ENCODE measurements at places on chromosomes 2 and 18.
A peak's percentile ranks its signal among the peaks of the same experiment; 100 is the strongest.

DNA sequence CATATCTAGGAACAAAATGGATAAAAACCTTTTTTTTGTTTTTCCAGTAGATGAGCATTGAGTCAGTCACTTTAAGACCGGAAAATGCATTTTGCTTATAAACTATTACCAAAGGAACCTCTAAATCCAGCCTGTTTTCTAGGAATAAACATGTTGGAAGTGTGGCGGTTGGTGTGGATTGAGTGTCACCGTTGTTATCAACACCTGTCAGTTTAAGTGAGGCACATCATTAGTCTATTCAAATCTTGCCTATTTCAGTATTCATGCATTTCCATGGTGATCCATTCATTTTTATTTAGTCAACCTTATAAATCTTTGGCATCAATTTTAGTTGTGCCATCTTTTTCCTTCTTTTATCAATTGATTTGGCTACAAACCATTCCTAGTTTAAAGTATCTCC, 3.3 kb downstream of the KLHL29 start:
- DNase-seq: no peak

GRCh38 chr2:47196046-47196445, 40.9 kb upstream of the STPG4 start:
- no peak for DNase-seq

DNA sequence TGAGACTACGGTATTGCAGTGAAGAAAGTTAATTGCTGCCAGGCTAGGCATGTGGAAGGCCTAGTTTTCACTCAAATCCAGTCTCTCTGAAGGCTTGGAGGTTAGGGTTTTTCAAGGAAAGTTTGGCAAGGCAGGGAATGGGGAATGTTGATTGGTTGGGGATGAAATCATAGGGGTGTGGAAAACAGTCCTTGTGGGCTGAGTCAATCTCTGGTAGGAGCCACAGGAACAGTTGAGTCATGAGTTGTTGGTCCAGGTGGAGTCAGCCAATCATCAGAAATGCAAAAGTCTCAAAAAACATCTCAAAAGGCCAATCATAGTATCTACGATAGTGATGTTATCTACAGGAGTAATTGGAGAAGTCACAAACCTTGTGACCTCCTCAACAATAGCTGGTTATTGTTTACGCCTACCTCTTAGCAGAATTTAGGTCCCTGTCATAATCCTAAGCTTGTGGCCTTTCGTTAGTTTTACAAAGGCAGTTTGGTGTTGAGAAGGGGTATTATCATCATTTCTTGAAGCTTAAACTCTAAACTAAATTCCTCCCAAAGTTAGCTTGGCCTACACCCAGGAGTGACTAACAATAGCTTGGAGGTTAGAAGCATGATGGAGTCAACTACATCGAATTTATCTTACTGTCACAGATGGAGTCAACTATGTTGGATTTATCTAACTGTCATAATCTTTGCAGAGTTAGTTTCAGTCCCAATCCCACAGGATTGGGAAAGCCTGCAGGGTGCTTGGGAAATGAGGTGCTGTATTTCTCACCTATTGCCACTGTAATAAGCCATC, 33.7 kb upstream of the APCDD1 start:
- DNase-seq: no peak

GRCh38 chr18:35186291-35187034, 54.4 kb upstream of the ZNF397 start:
- DNase-seq: peak; percentile 33

DNA sequence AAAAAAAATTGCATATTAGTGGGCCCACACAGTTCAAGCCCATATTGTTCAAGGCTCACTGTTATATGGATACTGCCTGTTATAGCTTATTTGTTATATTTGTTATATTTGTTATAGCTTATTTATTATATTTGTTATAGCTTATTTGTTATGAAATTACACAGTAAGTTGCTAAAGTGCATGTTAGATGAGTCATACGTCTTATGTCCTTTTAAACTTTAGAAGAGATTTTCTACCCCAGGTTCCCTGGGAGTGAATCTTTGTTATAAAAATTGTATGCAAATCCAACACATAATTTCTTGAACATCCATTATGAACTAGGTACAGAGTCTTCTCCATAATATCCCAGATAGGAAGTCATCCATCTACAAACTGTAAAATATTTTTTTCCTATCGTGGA, 22.1 kb downstream of the HTR2B start:
- DNase-seq: no peak

DNA sequence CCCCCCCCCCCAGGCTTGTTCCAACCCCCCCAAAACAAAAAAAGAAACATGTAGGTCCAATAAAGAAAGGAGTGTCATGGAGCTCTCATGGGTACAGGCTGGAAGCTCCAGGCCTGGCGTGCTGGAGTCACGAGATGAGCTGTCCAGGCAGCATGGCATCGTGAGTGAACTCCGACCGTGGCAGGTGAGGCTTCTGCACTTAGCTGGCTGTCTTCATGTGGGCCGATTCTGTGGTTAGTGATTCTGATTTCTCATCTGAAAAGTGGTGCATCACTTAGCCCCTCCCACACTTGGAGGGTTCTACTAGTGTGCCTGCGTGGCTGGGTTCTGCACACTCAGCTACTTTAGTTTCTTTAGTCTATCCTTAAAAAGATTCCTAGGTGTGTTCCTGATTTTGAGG, 126.4 kb upstream of the MGAT5 start:
- DNase-seq: no peak

GRCh38 chr2:113160962-113161361, 12.8 kb upstream of the PSD4 start:
- DNase-seq: no peak

DNA sequence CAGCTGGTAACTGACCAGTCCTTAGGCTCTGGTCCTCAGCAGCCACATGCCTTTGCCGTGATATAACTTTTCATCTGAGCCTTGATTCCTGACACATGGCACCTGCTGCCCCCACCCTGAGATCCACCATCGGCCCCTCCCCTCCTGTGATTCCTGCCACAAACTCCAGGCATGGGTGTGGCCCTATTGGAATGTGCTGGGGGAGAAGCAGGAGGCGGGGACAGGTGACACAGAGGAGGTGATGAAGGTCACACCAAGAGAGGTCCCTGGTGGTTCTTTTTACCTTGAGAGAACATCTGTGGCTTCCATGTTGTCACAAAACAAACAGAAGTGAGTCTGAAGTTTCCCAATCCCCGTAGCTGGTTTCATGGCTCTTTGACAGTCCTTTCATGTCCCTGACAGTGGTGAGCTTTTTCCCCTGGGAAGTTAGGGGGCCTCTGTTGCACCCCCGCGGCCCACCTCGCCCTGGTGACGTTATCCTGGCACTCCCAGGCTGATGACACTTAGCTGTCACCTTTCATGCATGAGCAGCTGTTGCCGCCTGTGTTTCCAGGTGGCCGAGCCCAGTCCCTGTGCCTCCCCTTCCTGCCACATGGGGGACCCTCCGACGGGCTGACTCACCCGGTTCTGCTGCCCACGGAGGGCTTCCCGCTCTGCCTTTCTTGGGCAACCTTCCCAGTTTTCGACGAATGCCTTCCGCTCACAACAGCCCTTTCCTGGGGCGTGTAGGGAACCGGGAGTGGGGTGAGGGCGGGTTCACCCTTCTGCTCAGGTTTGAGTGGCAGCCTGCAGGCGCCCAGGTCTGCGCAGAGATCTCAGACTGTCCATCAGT, 66.3 kb upstream of the GLI2 start:
- no peak for DNase-seq

- no peak for DNase-seq
These were observed 235.9 kb downstream of the SUCLG1 start for GRCh38 chr2:84223191-84223590.

DNA sequence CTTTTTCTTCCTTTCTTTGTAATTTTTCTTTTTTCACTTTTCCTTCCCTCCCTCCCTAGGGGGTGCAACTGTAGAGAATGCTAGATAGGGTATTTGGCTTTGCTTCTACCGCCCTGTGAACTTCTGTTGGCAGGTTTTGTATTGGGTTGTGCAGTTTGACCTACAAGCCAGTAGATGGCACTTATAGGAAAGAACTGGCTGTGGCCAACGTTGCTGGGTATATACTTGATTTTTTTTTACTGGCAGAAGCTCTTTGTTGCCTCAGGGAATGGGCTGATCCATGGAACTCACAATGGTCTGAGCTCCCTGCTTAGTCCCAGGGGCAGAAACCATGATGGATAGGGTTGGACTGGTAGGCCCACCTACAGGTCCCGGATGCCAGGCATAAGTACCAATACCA, 1019.5 kb upstream of the LRRTM1 start:
- DNase-seq: no peak

- no peak for DNase-seq
These were observed 13.4 kb downstream of the GPR35 start for GRCh38 chr2:240638512-240639160.

DNA sequence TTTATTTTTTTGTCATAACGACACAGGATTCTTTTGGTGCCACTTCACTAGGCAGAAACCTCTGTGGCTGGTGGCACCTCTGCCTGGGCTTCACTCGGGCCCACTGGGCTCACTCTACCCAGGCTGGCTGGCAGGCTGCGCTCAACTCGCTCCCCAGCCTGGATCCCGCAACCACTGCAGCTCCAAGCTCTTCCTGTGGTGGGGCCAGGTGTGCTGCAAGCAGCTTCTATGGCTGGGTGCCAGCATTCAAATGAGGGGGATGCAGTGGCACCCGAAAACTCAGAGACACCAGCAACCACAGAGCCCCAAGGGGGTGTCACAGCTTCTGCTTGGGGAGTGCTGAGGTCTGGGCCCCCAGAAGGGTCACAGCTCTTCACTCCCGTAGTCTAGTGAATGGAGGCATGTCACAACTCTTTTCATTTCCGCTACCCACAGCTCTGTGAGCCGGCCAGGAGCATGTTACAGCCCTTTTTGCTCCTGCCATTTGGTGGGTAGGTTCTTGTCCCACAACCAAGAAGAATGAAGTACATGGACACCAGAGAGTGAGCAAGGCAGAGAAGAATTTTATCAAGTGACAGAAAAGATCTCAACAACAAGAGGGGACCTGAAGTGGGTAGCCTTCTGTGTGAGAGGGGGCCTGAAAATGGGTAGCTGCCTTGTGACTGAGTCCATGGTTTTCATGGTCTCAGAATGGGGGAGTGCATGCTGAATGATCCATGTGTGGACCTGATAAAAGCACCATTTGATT, 170.1 kb downstream of the UBR3 start:
- no peak for DNase-seq

DNA sequence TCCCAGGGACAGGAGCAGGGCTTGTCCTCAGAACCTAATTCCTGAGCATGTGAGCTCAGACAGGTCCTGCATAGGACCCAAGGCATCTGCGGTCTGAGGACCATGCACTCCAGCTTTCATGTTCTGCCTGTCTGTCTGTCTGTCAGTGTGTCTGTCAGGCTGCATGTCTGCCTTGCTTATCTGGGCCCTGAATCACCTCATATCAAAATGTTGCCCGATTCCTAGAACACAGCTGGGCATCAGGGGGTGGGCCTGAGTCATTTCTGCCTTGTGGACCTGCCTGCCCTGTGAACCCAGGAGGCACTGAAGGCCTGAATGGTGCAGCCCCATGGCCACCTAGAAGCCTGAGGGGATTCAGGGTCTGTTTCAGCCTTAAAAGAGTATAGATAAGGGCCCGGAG, 22.1 kb downstream of the INHBB start:
- DNase-seq: no peak

GRCh38 chr18:9405130-9405529, 70.2 kb upstream of the RALBP1 start:
- DNase-seq: no peak

DNA sequence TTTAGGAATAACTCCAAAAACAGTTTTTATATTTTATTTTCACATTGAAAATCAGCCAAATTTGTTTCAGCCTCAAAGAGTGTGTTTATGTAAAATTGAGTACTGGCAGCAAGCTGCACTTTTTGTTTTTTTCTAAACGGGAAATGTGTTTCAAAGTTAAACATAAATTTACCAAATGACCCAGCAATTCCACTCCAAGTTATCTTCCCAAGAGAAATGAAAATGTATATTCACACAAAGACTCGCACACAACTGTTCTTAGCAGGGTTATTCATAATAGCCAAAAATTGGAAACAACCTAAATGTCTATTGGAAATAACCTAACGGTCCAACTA, 9.3 kb downstream of the ALPK2 start:
- DNase-seq: no peak
